T-helper 17 cell (primary cell): ENCODE measurements at places on chromosomes 11 and 22.
A peak's percentile ranks its signal among the peaks of the same experiment; 100 is the strongest.

GRCh38 chr11:126163074-126163700, 48.3 kb downstream of the RPUSD4 start:
- DNase-seq = no peak

GRCh38 chr22:42719656-42720262, 911 bp downstream of the A4GALT start:
- DNase-seq = no peak

DNA sequence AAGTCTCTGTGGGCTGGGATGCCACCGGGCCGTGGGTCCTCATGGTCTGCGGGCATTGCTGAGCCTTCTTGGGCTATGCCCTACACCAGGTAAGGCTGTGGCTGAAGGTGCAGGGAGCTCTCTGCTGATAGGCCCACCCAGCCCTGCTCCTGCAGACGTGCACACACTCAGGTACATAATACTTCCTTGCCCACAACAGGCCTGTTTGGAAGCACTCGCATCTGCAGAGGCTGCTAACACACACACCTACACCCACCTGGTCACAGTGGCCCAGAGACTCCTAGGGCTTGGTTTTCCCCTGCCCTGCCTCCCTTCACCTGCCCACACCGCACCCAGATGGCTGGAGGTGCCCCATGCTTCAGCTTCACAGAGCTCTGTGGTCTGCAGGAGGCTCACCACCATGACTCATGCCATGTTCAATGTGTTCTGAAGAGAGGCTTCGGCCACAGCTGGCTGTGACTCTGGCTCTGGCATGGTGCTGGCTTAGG, 72.8 kb upstream of the KCNQ1OT1 start:
- DNase-seq = peak; percentile 2

DNA sequence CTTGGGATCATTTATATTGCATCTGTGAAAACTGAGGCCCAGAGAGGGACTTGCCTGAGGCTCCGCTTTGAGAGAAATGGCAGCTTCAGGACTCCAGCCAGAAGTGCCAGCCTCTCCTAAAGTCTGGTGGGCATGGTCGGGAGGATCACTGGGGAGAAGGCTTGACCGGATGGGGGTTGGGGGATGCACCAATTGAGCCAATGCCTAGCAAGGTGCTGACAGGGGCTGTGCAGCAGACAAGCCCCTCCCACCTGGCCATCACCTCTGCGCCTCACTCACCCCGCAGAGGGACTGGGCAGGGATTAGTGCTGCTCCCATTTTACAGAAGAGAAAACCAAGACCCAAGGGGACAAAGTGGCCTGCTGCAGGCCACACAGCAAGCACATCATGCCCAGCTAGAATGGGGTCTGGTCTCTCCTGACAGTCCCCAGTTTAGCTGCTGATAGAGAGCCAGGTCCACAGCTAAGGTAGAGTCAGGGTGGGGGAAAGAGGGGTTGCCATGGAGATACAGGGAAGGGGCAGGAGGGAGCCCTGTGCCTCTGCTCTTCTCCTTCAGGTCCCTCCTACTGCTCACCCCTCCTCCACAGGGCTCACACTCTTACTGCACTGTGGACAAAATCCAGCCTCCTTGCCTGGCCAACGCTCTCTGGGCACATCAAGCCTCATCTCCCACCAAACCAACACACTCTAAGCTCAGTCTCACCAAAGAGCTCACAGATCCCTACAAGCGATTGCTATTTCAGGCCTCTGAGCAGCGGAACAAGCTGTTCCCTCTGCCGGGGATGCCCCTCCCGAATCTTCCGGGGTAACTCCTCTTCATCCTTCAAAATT, 29.5 kb downstream of the TEF start:
- DNase-seq = no peak

- no peak for DNase-seq
These were observed 208.0 kb downstream of the DDX10 start for GRCh38 chr11:108872781-108873291.

- DNase-seq = no peak
These were observed 377.1 kb downstream of the DCDC1 start for GRCh38 chr11:30992513-30992849.

DNA sequence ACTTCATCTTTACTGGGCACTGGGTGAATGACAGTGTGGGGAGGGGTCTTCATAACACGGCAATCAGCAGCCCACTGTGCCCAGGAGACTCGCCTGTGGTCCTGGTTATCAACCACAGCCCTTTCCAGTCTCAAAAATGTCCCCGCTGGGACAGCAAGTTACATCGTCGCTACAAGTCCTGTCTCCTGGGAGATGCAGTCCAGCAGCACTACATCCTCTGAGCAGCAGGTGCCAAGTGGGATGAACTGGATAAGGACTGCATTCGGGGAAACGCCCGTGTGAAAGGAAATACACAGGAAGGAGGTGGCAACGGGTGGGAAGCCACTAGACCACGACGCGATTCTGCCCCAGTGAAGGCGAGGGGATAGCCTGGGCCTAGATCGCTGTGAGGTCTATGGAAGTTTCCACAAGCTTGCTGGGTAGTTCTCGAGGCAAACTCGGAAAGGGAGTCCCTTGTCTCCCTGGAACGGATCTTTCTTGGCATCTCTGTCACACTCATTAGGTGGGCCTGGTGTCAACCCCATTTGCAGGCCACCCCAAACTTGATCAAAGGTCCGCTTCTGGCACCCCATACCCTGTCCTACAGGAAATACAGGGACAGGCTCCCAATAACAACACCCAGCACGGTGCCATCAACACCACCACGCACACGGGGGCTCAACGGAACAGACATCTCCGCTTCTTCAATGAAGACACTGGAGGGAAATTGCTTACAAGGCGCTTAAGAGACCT, 4.4 kb downstream of the ASCL2 start:
- DNase-seq = no peak

GRCh38 chr22:49751318-49751965, 76.2 kb downstream of the BRD1 start:
- no peak for DNase-seq

GRCh38 chr11:9493492-9493891, 32.7 kb downstream of the ZNF143 start:
- no peak for DNase-seq

DNA sequence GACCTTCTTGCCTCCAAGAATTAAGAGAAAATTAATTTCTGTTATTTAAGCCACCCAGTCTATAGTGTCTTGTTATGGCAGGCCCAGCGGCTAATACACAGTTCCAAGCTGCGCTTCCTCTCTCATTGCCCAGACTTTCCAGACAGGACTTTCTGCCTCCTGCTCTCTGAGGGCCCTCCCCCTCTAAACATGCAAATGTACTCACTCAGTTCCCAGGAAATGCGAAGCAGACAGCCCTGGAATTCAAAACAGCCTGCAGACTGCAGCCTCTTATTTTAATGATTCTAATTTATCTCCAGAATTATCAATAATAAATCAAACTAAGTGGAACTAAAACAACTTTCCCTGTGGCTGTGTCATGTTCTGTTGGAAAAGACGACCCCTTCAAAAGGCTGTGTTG, 115.5 kb upstream of the ISX start:
- no peak for DNase-seq

DNA sequence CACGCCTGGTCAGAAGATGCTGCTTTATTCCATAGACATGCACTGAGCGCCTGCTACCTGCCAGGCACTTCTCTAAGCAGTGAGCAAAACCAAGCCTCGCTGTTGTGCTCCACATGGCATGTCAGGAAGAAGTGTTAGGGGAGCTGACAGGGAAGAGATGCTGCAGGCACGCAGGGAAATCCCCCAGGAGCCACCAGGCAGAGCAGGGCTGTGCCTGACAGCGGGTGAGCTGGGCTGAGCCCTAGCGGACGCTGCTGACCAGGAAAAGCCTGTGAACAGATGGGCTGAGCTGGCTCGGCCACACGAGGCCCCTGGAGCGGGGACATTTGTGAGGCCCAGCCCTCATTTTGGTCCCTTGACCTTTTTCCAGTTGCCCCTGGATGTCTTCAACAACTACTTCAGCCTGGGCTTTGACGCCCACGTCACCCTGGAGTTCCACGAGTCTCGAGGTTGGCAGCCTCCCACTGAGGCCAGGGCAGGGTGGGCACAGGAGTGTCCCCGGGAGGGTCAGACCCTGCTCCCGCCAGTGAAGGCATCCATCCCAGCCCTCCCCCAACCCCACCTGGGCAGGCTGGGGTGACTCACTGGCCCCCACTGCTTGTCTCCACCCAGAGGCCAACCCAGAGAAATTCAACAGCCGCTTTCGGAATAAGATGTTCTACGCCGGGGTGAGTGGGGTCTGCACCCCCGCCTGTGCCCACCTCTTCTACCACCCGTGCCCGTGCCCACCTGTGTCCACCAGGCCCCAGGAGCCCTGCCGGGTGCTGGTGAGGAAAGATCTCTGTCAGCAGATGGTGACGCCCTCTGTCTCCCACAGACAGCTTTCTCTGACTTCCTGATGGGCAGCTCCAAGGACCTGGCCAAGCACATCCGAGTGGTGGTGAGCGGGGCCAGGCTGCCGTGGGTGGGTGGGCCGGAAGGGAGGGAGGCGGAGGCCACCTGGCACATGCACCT, 7.4 kb upstream of the MDK start:
- DNase-seq = no peak

DNA sequence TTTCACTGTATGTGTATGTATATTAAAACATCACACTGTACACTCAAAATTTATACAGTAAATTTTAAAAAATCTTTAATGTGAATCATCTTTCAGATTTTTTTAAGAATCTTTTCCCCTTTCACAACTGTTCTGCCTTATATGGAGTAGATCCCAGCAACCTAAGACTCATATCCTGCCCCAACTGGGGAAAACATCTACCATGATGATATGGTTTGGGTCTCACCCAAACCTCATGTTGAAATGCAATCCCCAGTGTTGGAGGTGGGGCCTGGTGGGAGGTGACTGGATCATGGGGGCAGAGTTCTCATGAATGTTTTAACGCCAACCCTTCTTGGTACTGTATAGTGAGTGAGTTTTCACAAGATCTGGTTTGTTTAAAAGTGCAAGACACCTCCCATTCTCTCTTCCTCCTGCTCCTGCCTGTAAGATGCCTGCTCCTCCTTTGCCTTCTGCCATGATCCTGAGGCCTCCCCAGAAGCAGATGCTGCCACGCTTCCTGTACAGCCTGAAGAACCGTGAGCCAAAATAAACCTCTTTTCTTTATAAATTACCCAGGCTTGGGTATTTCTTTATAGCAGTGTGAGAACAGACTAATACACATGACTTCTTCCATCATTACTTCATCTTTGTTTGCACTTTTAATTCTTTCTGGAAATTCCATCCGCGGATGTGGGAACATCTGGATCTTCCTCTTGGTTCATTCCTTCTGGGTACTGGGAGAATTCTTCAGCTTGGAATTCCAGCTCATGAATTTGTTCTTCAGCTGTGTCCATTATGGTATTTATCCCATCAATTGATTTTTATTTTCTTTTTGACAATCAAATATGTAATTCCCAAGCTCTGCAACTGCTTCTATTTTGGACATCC, 36.9 kb downstream of the LINC01488 start:
- no peak for DNase-seq

- no peak for DNase-seq
These were observed 55.7 kb downstream of the RTL6 start for GRCh38 chr22:44442186-44442815.

DNA sequence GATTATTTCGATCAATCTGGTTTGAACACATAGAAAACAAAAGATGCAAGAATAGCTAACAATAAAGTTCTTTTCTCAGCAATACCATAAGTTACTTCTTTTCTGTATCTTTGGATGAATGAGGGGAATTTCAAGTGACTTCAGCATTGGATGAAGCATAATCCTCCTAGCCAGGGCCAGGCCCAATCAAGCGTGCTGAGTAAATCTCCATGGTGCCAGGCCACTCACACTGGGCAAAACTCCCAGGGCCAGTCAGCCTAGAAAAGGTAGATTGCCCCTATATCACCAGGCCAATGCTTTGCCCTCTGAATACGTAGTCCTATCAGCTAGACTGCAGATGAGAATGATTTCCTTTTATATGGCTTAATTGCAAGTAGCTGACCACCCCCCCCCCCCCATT, 6.0 kb downstream of the CNTF start:
- no peak for DNase-seq

DNA sequence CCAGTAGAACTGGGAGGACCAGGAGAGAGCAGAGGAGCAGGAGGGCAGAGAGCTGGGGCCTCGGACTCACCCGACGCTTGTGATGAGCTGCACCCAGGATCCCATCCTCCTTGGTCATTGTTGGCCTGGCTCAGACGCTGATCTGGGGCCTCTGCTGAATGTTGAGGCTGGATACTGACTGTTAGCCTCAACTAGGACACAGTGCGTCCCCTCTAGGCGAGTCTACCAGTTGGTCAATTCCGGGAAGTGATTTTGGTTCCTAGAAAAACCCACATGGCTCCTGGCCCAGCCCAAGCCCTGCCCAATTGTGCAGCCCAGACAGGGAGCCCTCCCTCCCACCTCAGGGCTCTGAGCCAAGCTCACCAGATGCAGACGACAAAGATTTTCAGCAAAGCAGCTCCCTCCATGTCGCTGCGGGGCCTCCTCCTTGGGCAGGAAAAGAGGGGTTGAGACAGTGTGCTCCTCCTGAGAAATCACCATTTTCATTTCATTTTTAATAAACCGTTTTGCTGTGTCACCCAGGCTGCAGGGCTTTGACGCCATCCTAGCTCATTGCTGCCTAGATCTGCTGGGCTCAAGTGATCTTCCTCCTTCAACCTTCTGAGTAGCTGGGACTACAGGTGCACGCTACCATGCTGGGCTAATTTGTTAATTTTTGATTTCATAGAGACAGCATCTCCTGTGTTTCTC, at the start of gene APOL4:
TSS of gene APOL4 (minus strand) at position 180 of the 690 bp plus-strand sequence. CDS start at position 105, 75 bp downstream.
- DNase-seq = no peak

DNA sequence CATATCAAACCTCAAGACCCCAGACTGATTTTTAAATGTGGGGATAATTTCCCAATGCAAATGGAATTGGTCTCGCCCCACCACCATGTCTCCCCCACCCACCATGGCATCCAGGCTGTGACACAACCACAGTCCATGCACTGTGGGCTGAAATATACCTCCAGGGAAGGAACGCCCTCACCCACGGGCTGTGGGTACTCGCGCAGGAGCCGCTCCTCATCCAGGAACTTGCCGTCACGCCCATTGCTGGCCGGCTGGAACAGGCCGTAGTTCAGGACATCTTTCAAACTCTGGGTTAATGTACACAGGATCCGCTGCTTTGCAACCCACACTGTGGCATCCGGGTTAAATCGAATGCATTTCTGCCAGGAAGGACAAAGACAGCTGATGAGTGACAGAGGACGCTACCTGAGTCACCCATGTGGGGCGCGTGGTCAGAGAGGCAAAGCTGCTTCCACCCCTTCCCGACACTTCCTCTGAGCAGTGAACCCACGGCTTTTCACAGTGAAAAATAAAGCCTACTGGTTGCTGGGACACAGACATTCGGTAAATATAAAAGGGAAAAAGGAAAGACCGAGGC, 133.6 kb downstream of the SHANK2 start:
- no peak for DNase-seq

- peak; percentile 20 for DNase-seq
These were observed 16.0 kb downstream of the USH1C start for GRCh38 chr11:17528181-17528691.

GRCh38 chr22:21029486-21030025, 2.8 kb downstream of the SLC7A4 start:
- DNase-seq = no peak

- DNase-seq = no peak
These were observed 2.4 kb downstream of the RRP8 start for GRCh38 chr11:6601041-6601461.

GRCh38 chr11:121801781-121802180, 314.2 kb downstream of the BLID start:
- DNase-seq = no peak

- DNase-seq = no peak
These were observed 2.5 kb downstream of the TALDO1 start for GRCh38 chr11:749731-750130.

- peak; percentile 34 for DNase-seq
These were observed 7.9 kb downstream of the FAM118A start for GRCh38 chr22:45317551-45318167.
